Effector CD4-positive, alpha-beta T cell (primary cell): ENCODE measurements at places on chromosomes 1 and 21.
A peak's percentile ranks its signal among the peaks of the same experiment; 100 is the strongest.

- no peak for DNase-seq
These were observed 8.9 kb upstream of the KCNJ15 start for GRCh38 chr21:38247738-38248510.

- DNase-seq = no peak
These were observed 29.4 kb downstream of the SPATA17 start for GRCh38 chr1:217660353-217661062.

- DNase-seq = no peak
These were observed 181.4 kb upstream of the L1TD1 start for GRCh38 chr1:62013264-62013663.

DNA sequence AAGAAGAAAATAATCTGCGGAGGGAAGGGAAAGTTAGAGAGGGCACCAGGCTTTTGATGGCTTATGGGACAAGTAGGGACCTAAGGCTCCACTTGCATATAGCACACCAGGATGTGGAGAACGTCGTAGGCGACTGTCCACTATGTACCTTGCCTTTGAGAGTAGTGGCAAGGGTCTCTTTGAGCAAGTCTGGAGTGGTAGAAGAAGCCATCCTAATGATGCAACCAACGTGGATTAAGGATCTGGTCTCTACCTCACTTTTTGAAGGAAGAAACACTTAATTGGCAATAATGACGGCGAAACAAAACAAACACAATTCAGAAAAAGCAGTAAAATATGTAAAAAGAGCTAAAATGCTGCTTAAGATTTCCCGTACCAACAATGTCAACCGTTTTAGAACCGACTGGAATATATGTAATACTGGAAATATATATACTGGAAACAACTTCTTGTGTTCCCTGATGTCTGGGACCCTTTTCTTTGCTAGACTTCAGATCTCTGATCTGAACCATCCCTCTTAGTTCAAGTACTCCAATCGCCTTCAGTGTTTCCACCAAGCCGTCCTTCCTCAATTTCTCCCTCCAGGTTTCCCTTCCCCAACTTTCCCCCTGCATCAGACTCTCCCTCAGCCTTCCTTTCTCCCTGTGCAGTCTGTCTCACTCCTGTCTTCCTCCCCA, 821 bp upstream of the KHDRBS1 start:
- no peak for DNase-seq

DNA sequence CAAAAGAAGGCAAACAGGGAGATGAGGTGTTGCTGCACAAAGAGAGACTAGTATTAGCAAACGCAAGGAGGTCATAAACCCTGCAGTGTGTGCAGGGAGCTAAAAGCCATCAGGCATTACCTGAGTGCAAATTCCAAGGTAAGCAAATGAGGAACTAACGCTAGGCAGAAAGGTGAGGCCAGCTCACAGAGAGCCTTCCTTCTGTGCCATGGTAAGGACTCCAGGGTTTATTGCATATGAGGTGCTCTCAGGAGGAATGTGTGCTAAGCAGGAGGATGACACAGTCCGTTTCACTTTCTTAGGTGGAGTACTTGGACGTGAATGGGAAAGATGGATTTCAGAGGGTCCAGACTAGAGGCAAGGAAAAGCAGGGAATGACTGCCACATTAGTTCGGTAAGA, 44.6 kb upstream of the MYBPHL start:
- DNase-seq = no peak

- no peak for DNase-seq
These were observed 85.5 kb upstream of the VANGL1 start for GRCh38 chr1:115556236-115556635.

DNA sequence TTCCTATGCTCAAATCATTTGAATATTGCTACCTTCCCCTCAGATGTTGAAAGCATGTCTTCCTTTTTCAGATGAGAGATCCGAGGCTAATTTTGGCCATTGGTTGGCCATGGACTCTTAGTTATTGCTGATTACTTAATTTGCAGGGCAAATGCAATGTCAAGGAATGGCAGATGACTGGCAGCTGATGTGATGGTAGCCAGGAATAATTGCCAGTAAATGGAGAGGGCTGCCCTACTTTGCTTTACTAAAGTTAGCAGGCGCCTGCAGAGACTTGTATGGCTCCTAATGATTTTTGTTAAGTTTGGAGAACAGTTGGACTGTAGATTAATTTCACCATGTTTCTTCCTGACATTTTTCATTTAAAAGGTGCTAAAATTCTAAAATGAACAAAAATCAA, 128.9 kb downstream of the XCL2 start:
- DNase-seq = no peak

GRCh38 chr1:151001602-151002001, 5.1 kb downstream of the MINDY1 start:
- no peak for DNase-seq

DNA sequence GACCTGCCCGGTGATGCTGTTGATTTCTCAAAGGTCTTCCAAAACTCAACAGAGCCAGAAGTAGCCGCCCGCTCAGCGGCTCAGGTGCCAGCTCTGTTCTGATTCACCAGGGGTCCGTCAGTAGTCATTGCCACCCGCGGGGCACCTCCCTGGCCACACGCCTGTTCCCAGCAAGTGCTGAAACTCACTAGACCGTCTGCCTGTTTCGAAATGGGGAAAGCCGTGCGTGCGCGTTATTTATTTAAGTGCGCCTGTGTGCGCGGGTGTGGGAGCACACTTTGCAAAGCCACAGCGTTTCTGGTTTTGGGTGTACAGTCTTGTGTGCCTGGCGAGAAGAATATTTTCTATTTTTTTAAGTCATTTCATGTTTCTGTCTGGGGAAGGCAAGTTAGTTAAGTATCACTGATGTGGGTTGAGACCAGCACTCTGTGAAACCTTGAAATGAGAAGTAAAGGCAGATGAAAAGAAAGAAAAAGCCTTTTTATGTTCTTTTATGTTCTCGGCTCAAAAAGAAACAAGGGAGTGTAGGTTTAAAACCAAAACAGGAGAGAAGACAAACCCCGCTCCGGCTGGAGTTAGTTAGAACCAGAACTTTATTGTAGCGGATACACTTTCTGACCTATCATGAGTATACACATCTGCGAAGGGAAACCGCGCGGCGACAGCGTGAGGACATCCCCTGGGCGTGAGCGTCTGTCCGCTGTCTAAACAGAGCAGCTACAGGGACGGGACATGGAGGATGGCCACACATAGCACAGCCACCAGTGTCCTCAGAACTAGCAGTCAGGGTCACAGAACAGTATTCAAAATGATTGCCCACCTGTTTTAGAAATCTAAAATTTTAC, 77.1 kb downstream of the PIK3CD start:
- DNase-seq = peak; percentile 33

- DNase-seq = no peak
These were observed 85.9 kb downstream of the PSMG1 start for GRCh38 chr21:39097335-39097861.

- peak; percentile 59 for DNase-seq
These were observed 58.4 kb upstream of the COL6A1 start for GRCh38 chr21:45923146-45923545.

- no peak for DNase-seq
These were observed 53.9 kb downstream of the OBSCN start for GRCh38 chr1:228261706-228262105.

- DNase-seq = no peak
These were observed 59.8 kb downstream of the IL12RB2 start for GRCh38 chr1:67367370-67368045.

- peak; percentile 4 for DNase-seq
These were observed 10.1 kb downstream of the DIPK1A start for GRCh38 chr1:92951141-92951582.

- no peak for DNase-seq
These were observed 98.4 kb upstream of the TNR start for GRCh38 chr1:175841738-175842187.

- DNase-seq = no peak
These were observed 37.9 kb downstream of the ACOT7 start for GRCh38 chr1:6355621-6356020.

DNA sequence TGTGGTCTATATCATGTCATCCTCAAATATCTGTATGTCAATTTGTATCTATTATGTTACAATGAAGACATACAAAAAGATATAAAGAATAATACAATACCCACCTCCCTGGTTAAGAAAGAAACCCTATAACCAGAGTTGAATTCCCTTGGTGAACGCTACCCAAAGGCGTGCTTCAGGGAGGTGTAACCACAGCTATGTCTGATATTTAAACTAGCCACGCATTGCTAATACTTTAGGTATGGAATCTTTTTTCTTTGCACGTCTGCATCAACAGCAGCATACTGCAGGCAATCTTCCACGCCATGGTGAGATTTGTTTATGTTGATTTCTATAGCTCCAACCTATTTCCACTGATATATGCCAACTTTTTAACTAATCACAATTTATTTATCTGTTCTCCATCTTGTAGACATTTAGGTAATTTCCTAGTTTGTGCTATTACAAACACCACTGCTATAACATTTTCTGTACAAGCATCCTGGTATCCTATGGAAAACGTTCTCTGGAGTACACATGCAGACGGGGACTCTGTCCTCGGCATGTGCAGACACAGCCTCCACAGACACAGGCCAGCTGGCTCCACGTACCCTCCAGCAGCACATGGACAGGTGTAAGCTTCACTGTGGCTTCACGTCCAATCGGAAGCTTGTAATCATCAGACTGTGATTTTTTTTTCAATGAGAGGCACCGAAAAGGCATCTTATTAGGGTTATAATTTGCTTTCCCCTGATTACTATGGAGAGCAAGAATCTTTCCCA, 58.5 kb downstream of the HSF2BP start:
- no peak for DNase-seq

DNA sequence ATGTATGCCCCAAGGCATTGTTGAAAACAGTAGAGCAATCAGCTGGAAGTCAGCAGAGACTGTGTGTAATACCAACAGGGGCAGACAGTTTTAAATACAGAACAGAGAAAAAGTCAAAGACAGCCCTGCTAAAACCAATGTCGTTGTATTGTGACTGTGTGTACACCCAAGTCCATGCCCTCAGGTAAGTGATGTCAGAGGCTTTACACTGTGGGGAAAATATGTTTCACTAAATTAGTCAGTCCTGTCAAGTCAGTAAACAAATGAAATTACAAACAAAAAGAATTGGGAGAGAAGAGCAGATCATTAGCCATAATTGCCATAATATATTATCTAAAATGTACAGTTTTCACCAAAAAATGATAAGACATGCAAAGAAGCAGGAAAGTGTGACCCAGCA, 2.4 kb upstream of the CYP2J2 start:
- no peak for DNase-seq

DNA sequence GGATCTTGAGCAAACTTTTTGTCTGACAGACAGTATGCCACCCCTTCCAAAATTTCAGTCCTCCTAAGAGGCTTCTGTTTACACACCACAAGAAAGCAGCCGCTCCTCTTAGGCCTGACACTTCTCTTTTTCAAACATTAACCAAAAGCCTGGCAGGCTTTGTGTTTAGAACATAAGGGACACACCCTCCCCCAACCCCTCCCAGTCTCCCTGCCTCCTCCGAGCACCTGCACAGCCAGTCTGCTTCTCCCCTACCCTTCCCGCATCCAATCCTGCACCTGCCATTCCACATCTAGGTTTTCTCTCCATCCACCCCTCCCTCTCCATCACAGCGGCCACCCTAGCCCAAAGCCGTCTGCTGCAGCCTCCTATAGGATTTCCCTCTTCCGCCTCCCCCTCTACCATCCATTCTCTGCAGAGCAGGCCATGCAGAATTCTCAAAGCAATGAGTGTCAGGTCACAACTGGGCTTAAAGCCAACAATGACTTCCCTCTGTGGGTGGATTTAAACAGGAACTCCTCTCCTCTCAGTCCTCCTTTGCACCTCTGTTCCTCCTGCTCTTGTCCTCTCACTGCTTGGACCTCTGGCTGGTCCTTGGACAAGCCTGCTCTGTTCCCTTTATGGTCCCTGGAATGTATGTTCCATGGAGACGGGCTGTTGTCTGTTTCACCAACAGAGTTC, 478.2 kb downstream of the NPHP4 start:
- no peak for DNase-seq

GRCh38 chr21:28943631-28944030, 49.0 kb downstream of the LTN1 start:
- no peak for DNase-seq

- DNase-seq = peak; percentile 57
These were observed 19.7 kb downstream of the BTG2 start for GRCh38 chr1:203325026-203325417.

- DNase-seq = no peak
These were observed 134.0 kb downstream of the HIVEP3 start for GRCh38 chr1:41784531-41785274.

GRCh38 chr21:45910548-45911221, 70.9 kb upstream of the COL6A1 start:
- DNase-seq = no peak

DNA sequence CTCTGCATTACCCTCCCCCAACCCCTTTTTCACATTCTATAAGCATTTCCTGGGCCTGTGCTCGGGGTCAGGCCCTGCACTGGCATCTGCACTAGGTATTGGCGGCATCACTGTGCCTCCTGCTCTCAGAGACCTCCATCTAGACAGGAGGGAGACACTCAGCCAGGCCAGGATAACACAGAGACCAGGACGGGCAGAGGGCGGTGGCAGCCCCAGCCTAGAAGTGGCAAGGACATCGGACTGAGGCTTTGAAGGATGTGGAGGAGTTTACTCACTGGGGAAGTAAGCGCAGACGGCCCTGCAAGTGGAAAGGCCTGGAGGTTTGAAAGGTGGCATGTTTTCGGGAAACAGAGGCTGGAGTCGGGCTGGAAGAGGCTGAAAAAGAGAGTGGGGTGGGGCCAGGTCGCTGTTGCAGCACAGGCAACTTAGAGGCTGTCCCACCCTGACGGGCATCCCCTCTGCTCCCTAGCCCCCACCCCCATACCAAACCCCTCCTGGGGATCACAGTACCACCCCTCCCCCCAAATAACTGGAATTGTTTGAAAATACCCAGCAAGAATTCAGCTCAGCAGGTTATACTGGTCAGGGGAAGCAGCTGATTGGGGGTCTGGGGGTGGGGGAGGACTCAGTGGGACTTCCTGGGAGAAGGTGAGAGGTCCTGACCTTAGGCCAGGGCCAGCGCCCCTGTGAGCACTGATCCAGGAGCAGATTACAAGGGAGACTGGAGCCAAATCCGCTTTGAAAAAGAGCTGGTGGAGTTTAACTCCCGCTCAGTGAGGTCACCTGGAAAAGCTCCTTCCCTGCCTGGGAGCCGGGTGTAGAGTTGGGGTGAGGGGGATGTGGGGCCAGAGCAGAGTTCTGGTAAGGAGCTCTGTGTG, 121.8 kb upstream of the WNT4 start:
- no peak for DNase-seq

GRCh38 chr1:31930836-31931592, 7.2 kb downstream of the PTP4A2 start:
- DNase-seq = no peak

- DNase-seq = no peak
These were observed 82.0 kb upstream of the PTGFR start for GRCh38 chr1:78408810-78409209.
